ENCODE measurements at places on chromosomes 11 and 22.

GRCh38 chr22:47460861-47461260 is 698.4 kb downstream of the TBC1D22A start:
- DNase-seq: no peak

DNA sequence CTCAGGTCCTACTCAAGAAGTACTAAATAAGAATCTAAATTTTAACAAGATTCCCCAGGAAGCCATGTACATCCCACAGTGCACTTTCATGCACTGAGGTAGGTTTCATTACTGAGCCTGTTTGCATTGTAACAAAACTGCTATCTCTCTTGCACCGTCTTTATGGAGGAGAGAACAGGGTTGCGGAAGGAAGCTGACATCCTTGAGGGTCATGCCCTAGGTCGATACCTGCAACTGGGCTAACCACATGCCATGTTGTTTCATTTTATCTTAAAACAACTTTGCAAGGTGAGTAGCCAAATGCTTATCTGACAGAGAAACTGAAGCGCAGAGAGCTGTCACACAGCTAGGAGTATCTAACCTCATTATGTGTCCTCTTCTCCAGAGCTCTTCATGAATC is 656.3 kb upstream of the TENM4 start:
- no peak for DNase-seq

DNA sequence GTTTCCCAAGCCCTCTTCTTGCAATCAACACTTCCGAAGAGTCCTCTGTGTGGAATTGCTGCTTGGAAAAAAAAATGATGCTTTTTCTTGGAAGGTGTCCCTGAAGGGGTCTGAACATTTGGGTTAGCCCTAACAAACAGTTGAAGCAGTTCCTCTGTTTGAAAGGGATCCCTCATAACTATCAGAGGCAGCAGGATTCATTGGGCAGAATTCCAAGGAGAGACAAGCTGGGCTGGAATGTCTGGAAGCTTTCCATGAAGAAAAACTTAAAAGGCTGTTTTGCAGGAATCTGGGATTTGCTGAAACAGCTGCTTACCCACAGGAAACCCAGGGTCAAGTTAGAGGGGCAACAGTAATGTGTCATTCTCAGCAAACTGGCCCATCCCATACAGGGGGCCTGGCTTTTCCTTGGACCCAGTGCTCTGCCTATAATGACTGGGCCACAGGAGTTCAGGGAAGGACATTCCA is 3.1 kb downstream of the CSNK2A3 start:
- no peak for DNase-seq

- no peak for DNase-seq
Observed at GRCh38 chr22:37569921-37570660, 9.8 kb downstream of the LGALS2 start.

DNA sequence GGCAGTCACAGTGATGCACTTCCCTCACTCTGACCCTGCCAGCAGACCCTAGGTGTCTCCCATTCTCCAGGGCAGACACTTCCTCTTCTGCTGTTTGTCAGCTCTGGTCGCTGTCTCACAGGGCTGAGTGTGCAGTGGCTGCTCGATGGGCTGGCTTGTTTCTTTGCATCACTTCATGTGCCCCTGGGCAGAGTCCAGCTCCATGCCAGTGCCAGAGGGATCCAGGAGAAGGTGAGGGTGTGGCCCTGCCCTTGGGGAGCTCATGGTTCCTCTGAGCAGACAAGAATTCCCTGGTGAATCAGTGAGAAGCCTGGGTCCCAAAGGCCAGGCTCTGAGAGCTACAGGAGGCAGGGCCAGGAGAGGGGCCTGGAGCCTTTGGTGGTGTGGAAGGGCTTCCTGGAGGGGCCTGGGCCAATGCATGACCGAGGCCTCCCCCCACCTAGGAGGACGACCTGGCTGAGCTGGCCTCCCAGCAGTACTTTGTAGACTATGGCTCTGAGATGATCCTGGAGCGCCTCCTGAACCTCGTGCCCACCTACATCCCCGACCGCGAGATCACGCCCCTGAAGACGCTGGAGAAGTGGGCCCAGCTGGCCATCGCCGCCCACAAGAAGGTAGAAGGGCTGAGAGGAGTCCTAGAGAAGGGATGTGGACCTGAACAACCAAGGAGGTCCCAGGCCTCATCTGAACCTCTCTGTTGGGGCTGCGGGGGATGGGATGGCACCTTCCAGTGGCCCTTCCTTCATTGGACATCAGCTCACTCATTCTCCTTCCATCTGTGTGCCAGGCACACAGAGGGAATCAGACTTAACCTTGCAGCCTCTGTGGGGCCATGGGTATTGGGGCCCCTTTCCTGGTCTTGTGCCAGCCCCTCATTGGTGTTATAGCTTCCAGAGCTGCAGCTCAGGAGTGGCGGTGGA is 66.1 kb downstream of the MYO7A start:
- DNase-seq: no peak

GRCh38 chr11:126202646-126203359 is 8.6 kb downstream of the RPUSD4 start:
- DNase-seq: peak; percentile 15

DNA sequence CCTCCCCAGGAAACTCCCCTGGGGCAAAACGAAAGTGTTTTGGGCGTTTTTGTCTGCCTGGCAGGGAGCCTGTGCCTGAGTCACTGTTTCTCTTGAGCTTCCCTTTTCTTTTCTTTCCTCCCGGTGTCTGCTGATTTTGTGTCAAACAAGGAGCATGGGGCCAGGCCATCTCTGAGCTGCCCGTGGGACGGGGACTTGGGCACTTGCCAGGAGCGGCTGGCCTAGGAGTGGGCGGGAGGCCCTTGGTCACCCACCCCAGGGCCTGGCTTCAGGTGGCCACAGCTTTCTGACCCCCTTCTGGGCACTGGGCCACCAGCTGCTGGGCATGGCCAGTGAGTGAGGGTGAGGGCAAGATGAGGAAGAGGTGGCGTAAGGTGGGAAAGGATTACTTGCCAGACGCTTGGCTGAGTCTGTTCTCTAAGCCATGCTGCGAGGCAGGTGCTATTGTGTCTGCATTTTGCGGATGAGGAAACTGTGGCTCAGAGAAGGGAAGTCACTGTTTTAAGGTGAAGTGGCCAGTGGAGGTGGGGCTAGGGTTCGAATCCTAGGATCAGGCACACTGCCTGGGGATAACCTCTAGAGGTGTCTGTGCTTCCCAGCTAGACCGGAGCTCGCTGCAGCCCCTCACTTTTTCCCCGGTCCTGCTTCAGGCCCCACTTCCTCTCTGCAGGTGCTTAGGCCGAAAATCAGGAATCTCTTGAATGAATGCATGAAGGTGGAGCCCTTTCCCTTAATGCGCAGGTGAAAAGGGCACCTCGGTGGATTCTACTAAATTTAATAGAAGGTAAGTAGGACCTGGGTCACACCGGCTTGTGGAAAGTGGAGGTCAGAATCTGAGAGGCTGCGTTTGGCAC is 7.8 kb upstream of the NFAM1 start:
- no peak for DNase-seq

DNA sequence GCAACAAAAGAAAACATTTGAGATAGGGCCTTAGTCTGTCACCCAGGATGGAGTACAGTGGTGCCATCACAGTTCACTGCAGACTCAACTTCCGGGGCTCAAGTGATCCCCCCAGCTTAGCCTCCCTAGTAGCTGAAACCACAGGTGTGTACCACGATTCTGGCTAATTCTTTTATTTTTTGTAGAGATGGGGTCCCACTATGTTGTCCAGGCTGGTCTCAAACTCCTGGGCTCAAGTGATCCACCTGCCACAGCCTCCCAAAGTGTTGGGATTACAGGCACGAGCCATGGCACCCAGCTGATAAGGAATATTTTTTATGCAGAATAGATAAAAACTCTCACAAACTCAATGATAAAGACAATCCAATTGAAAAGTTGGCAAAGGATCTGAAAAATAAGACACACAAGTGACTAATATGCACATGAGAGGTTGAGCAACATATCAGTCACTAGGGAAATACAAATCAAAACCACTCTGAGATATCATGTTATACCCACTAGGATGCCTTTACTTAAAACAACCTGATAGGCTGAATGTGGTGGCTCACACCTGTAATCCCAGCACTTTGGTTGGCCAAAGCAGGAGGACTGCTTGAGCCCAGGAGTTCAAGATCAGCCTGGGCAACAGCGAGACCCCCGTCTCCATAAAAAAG is 33.9 kb upstream of the CLTCL1 start:
- no peak for DNase-seq

- no peak for DNase-seq
Observed at GRCh38 chr11:84430661-84431060, 1144.5 kb upstream of the CCDC90B start.

All from NCI-H1694 (cell line).